Cortex of kidney (tissue), 1 donor: ENCODE measurements at places on chromosomes 6 and 20.

DNA sequence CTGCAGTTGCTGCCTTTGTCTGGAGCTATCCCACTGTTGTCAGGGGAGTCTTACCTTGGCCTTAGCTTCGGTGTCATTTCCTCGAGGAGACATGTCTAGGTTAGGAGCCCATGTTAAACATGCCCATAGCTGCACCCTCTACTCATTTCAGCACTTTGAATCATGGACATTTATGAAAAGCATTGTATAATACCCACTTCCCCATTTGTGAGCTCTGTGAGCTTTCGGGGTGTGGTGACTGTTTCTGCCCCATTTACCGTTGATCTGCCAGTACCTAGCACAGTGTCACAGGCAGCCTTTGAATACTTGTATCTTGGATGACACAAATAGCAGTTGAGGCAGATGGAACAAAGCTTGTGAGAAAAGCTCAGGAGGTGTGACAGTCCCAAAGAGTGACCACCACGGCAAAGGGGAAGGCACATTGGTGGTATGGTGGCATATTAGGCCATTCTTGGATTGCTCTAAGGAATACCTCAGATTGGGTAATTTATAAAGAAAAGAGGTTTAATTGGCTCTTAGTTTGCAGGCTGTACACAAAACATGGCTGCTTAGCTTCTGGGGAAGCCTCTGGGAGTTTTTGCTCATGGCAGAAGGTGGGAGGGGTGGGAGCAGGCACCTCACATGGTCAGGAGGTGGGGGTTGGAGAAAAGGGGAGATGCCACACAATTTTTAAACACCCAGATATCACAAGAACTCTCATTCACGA lies 42.0 kb downstream of the JARID2 start:
- no peak for DNase-seq

DNA sequence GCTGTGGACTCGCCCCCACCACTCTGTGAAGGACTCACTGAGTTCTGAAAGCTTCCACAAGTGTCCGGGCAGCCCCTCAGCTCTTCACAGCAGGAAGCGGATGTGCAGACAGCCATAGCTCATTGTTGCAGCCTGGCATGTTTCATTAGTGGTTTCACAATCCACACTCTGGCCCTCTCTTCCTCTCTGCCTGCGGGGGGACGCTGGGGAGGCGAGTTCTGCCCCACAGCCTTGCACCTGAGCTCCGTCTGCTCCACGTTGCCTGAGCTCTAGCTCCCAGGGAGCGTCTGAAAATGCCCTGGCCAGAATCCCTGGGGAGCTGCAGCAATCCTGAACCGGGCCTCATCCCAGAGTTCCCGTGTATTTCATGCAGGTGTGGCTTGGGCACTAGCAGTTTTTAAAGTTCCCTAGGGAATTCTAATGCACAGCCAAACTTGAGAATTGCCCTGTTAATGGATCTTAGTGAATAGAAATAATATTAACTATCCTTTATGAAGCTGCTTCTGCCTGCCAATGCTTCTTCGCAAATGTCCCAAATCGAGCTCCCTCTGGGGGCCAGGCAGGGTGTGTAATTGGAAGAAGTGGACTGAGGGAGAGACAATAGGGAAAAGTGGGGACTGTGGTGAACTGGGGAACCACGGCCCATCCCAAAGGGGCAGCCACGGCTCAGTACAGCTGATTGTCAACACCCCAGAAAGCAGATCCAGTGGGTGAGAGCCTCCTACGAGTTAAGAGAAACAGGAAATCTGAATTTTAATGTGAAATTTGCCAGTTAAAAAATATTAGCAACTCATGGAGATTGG lies 51.5 kb downstream of the CTCFL start:
- DNase-seq: no peak

GRCh38 chr20:5297280-5298004 lies 19.3 kb downstream of the PROKR2 start:
- DNase-seq: no peak

GRCh38 chr6:136764517-136764993 lies 27.7 kb downstream of the MAP3K5 start:
- DNase-seq: no peak

DNA sequence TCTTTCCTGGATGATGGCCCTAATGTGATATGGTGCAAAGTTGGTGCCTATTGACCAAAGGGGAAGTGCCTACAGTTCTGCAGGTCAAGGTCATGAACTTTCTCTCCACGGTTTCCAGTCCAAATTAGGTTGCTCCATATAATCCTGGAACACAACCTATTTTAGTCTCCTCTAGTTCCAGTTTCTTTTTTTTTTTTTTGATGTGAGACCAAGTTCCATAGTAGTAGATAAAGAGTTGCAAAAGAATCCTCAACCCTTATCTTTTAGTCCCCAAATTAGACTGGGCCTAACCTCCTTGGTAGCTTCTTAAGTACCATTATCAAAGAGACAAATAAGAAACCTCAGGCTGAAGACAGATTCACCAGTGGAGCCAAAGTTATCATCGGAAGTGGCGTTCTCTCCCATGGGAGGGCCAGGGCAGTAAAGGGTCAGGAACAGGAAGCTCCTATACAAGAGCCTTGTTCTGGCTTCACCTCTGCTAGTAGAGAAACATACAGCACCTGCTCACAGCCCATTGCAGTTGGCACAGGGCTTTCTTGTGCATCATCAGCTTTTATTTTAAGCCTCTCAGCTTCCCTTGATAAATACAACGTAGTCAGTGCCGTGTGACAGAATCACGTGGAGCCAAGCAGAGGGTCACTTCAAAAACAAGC lies 132.2 kb upstream of the RREB1 start:
- no peak for DNase-seq

- DNase-seq: no peak
These were observed 32.9 kb downstream of the PMEPA1 start for GRCh38 chr20:57676589-57677583.

DNA sequence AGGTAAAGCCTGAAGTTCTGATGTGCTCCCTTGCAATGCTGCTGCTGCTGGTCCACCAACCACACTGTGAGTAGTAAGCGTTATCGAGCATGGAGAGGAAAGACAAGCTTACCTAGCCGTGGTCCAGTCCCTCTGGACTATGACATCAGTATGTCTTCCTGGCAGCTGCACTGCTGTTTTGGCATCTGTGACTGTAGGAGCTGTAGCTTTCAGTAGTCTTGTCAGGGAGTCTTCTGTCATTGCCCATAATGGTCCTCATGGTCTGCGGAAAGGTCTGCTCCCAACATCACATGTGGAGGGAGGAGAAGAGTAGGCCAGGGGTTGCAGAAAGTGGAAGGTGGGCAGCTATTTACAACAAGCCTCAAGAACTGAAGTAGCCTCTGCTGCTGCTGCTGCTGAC lies 26.8 kb upstream of the TMEM217 start:
- no peak for DNase-seq

GRCh38 chr6:39933669-39934130 lies 562 bp downstream of the MOCS1 start:
- DNase-seq: no peak

DNA sequence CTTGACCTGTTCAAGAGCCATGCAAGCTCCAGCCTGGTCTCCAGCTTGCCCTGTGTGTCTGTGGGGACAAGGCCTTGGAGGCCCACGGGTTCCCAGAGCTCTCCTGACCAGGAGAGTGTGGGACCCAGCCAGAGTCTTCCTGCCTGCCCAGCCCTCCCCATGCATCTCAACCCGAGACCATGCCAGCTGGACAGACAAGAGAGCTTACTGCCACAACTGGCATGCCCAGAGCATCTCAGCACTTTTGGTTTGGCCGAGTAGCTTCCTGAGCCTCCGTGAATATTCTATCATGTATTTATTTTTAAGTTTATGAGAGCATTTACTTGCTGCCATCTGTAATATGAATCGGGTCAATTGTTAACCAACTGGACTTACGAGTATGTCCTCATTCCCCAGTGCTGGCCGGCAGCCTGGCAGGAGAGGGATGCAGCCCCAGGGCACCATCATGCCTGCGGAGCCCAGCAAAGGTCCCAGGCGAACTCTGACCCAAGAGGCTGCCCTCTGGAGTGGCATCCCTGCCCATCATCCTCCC lies 14.9 kb downstream of the IP6K3 start:
- no peak for DNase-seq
